Foreskin keratinocyte (primary cell): ENCODE measurements at places on chromosomes 2 and 18. TPM values are rescaled to one million over a fixed set of nuclear protein-coding genes. Genes with fewer than 3 reads are reported as not detected.

The ABCG5 gene
- total RNA-seq, result not detected in 2 replicates

The RBM44 gene
- total RNA-seq, result 0.07 and 0.14 TPM in 2 replicates

The CYS1 gene
- 0.11 and 0.20 TPM in 2 replicates for total RNA-seq

The GREB1L gene
- total RNA-seq, result 2.7 and 5.3 TPM in 2 replicates
